ENCODE measurements at places on chromosomes 5 and 9. TPM values are rescaled to one million over a fixed set of nuclear protein-coding genes. Genes with fewer than 3 reads are reported as not detected.

The SHC3 gene
- total RNA-seq, result 0.29 TPM

The ACOT12 gene
- total RNA-seq, result not detected

The KIF4B gene
- 0.33 TPM for total RNA-seq

The AOPEP gene
- 32.0 TPM for total RNA-seq

The TAF1L gene
- total RNA-seq, result not detected

The IL4 gene
- total RNA-seq, result not detected

The DPM2 gene
- total RNA-seq, result 19.6 TPM
